ENCODE measurements at places on chromosomes 3 and 15.

DNA sequence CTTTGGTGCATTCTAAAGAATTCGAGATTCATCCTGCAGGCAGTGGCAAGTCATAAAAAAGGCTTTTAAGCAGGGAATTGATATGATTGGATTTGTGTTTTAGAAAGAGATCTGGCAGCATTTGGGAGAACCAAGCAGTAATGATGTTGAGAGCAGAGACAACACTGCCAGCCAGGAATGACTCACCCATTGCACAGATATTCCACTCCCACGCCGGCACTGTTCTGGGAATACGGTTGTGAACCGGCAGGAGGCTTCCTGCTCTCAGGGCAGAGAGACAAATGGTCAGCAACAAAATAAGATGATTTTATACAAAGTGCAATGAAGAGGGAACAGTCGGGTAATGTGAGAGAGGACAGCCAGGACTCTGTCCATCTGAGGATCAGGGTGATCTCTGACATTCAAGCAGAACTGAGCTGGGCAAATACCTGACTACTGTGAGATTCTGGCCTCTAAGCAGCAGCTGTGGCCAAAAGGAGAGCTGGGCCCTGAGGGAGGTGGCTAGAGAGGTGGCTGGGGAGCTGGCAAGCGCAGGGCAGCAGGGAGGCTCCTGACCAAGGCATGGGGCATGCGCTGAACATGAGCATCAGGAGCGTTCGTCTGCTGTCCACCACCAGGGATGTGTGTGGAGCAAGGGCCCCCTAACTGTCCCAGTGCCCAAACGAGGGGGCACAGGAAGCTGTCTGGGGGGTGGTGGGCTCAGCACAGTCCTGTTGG, 56.1 kb upstream of the PLXNA1 start:
- peak; percentile 73 for DNase-seq

DNA sequence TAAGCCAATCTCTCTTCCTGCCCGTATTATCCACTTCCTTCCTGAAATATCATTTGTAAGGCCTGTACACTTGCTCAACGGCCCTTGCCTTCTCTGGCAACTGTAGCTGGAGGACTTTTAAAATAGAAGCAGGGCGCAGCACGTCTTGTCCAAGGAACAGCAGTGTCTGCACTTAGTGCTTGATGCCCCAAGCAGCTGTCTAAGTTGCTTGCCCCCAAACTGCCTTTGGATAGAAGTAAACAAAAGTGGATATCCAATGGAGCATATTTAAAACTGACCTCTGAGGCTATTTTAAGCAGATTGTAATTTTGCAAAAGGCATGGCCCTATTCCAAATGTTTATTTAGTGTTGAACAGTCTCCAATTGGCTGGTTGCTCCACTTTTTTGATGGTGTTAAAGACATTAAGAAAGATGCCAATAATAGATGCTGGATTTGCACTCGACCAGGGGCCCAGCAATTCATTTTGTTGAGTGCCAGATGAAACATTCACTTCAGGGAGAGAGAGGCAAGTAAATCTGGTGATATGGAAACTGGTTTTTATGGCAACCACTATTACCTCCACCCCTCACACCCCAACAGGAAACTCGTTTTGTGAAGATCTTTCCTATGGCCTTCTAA, 526.8 kb upstream of the TBL1XR1 start:
- DNase-seq: peak; percentile 36

DNA sequence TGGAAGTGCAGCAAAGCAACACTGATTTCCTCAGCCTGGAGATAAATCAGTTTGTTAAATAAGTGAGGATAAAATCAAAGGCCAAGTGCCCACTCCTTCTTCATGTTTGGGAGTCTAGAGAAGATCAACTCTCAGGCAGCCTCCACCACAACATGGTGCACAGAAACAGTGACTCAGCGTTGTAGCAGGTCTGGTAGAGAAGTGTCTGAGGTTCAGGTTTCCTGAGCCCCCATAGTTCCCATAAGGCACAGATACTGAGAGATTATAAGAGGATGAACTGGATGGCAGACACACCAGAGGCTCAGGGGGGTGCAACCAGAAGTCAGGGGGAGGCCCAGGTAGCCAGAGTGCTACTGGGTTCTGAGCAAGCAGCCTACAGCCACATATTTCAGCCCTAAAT, 166.7 kb downstream of the FRMD5 start:
- DNase-seq: no peak

DNA sequence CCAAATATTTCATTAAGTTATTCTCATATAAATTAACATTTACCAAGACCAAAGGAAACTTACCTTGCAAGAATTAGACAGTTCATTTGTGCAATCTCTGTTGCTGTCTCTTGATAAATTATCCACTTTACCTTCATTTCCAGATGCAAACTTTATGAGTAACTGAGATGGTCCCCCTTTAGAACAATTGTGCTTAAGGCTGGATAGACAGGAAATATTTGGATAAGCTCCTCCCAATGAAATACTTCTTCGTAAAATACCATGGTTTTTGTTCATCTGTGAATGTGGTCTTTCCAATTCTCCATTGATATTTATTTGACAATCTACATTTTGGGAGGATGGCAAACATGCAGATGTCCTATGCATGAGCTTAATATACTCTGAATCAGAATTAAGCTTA, 78.2 kb downstream of the NEDD4 start:
- no peak for DNase-seq

- no peak for DNase-seq
Measured at GRCh38 chr3:147189016-147189415, 217.3 kb downstream of the ZIC4 start.

GRCh38 chr3:46399098-46399497, 7.8 kb downstream of the CCR5AS start:
- no peak for DNase-seq

- DNase-seq: no peak
Measured at GRCh38 chr15:25403771-25404170, 35.1 kb downstream of the UBE3A start.

- DNase-seq: no peak
Measured at GRCh38 chr3:122324871-122325323, at the start of gene CSTA. TSS of gene CSTA (plus strand) at chr3:122325248. CDS start at chr3:122325293, 45 bp downstream.

DNA sequence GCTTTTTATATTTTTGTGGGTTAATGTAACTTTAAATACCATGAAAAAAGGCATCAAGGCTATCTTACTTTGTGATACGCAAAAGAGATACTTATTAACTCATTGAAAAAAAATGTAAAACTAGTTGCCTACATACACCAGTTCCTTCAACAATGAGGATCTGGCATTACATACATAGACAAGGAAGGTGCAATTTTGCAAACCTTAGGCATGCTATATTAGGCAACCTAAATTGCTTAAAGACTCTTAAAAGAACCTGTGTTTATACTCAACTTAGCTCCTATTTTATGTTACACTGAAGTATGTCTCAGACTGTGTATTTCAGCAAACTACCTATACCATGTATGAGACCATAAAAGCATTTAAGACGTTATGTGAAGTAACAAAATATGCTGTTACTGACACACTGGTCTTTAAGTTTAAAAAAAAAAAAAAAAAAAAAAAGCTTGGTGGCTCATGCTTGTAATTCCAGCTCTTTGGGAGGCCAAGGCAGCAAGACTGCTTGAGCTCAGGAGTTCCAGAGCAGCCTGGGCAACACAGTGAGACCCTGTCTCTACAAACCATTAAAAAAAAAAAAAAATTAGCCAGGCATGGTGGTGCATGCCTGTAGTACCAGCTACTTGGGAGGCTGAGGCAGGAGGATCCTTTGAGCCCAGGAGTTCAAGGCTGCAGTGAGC, 9.1 kb downstream of the TASOR start:
- no peak for DNase-seq

- DNase-seq: peak; percentile 32
Measured at GRCh38 chr15:90915808-90916440, 12.8 kb downstream of the MAN2A2 start.

- DNase-seq: no peak
Measured at GRCh38 chr3:114879059-114880031, 267.7 kb downstream of the ZBTB20 start.

GRCh38 chr3:5427021-5427420, 239.5 kb downstream of the EDEM1 start:
- no peak for DNase-seq

- peak; percentile 59 for DNase-seq
Measured at GRCh38 chr15:89129123-89129815, 41.0 kb downstream of the ABHD2 start.

DNA sequence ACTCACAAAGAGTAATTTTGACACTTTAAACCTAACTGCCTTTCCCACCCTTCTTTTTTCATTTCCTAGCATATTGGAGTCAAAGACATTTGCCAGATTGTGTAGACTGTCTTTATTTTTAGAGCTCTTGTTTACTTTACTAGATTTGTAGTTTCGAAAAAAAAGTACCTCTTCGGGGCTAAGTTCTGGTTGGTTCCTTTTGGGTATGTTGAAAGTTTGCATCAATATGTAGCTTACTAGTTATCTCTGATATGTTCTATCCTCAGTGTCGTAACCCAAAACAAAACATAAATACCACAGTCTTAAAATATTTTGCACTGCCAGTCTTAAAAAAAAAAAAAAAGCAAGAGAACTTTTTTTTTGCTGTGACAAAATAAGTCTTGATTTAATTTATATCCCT, 52.2 kb downstream of the REC114 start:
- no peak for DNase-seq

GRCh38 chr3:160538895-160539294, 26.5 kb downstream of the KPNA4 start:
- DNase-seq: no peak

GRCh38 chr3:60217156-60217911, 1033.9 kb downstream of the FHIT start:
- DNase-seq: no peak

- DNase-seq: no peak
Measured at GRCh38 chr3:159796226-159796625, 192.4 kb upstream of the IL12A start.

DNA sequence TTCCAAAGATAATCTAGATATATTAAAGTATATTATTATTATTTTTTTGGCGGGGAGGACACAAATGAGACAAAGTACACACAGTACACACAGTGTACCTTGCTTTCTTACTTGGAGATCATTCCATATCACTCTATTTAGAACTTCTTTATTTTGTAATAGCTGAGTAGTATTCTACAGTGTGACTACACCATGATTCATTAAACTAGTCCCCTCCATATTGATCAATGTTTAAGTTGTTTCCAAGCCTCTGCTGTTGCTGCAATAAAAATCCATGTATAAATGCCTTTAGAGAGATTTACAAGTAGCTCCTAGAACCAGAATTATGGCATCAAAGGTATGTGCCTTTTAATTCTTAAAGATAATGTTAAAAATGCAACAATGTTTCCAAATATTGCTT, 38.8 kb downstream of the PYGO1 start:
- no peak for DNase-seq

DNA sequence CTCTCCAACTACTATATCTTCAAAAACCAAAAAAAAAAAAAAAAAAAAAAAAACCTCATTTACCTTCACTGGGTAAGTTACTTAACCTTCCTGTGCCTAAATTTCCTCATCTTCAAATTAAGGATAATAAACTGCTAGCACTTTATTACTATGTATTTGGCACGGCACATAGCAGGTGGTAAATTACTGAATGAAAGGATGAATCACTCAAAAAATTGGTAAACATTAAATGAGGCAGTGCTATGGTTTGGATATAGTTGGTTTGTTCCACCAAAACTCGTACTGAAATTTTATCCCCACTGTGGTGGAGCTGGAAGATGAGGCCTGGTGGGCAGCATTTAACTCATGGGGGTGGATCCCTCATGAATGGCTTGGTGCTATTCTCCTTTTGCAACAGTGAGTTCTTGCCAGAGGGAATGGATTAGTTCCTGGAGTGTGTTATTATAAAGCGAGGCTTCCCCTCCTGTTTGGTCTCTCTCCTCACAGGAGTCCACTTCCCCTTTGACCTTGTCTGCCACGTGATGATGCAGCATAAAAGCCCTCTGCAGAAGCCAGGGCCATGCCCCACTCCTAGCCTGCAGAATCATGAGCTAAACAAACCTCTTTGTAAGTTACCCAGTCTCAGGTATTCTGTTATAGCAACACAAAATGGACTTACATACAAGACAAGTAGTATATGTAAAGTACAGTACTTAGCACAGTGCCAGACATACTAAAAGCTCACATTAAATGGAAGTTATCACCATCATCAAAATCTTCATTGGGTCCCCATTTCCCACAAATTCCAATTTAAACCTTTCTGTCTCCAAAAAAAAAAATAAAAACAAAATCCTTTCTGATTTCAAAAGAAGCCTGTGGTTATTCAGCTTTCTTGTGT, 20.6 kb downstream of the DCUN1D1 start:
- peak; percentile 18 for DNase-seq

DNA sequence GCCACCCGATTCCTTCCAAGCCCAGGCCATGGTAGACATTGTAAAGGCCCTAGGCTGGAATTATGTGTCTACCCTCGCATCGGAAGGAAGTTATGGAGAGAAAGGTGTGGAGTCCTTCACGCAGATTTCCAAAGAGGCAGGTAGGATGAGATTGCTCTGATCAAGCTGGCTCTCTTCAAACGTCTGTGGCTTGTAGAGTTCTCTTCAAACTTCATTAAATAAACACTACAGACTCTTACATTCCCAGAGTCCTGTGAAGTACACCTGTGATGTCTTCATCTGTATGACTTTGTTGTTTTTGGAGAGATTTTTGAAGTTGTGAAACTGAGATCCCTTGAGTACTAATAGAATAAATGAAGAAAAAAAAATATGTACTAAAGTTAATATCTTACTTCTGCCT, 285.6 kb downstream of the GRM7 start:
- no peak for DNase-seq

GRCh38 chr15:49830391-49830790, 209.5 kb downstream of the DTWD1 start:
- no peak for DNase-seq

GRCh38 chr3:11510001-11510340, 133.7 kb downstream of the VGLL4 start:
- peak; percentile 45 for DNase-seq

- DNase-seq: no peak
Measured at GRCh38 chr15:39788800-39789565, 6.3 kb upstream of the FSIP1 start.

GRCh38 chr3:72100601-72101187, 315.7 kb upstream of the PROK2 start:
- DNase-seq: peak; percentile 83

DNA sequence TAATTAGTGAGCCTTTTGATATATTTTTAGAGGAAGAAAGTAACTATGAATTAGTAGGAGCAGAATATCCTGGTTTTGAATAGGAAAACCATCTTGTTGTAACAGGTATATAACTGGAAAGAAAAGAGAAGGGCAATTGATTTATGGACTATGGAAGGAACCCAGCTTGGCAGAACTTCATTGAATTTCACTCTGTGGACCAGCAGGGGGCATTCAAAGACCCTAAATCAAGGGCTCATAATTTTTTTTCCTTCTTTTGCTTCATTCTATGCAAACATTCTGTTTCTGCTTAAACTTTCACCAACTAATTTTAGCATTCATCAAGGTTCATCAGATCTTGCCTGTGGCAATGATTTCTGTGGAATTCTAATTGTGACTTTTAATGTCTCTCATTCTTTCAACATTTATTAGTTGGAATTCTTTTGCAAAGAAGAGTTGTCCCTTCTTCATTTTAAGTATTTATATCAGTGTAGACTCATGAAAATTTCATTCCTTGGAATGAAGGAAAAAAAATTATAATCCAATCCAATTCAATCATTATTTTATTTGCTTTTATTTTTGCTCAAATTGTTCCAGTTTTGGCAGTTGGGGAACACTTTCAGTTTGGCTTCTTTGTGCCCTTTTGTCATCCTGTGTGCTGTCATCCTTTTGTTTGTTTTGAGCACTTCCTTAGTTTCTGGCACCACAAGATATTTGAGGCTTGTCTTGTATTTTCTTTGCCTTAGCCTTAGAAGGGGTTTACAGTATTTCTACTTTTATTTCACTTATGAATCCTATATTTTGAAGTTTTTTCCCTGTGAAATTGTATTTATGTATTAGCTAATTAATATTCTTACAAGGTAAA, 30.4 kb downstream of the NXPE3 start:
- DNase-seq: peak; percentile 28

GRCh38 chr15:100334015-100334414, 7.8 kb downstream of the ADAMTS17 start:
- no peak for DNase-seq

Data from head of caudate nucleus (tissue), 42 donors.